GM23248 (cell line): ENCODE measurements at places on chromosomes 3 and 15. TPM values are rescaled to one million over a fixed set of nuclear protein-coding genes. Genes with fewer than 3 reads are reported as not detected.

DNA sequence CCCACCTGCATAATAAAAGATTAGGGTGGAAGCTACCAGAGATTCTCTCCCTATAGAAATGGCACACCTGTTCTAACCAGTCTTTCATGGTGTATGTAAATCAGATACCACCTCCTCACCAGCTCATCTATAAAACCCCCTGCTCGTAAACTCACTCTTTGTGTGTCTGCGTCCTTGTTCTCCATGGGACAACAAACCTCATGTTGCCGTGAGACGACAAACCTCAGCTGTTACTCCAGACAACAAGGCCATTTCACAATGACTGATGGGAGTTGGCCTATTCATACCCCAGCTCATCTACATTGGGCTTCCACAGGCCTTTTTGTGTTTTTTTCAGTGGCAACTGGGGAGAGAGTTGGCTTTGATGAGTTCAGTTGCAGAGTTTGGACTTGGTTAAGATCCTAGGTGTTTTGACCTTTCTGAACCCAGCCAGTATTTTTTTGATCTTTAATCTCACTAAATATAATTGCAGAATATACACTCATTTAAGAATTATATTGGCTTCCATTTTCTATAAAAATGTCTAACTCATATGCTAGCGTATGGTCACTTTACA is 96.6 kb upstream of the LRIG1 start:
- no peak for DNase-seq
- no peaks in the 10 kb centered on the region; the same call in 1 of the 2 replicates for H3K4me1 ChIP-seq
- 0 out of 2 replicates have a peak, but pooled peaks cover 2% of the 10 kb centered on the region for H3K27me3 ChIP-seq
- H3K36me3 ChIP-seq, result no peaks in the 10 kb centered on the region
- no peak overlapping the region for H3K27ac ChIP-seq

DNA sequence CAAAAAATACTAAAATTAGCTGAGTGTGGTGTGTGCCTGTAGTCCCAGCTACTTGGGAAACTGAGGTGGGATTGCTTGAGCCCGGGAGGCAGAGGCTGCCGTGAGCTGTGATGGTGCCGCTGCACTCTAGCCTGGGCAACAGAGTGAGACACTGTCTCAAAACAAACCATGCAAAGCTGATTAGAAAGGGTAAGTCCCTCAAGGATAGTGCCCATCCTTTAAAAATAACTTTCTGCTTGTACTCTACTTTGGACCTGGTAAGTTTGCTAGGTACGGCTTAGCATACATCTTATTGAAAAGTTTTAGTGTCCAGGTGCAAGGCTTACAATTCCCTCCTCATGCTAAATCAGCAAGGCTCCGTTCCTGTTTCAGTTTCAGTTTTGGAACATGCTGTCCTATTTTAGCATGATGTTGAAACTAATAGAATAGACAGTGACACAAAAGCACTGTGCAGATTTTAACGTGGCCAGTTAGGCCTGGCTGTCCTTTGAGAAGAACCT is 21.4 kb downstream of the FEM1B start:
- peaks cover 38% of the 10 kb centered on the region for H3K36me3 ChIP-seq
- H3K4me3 ChIP-seq, result peak overlapping the region; percentile 63
- peaks cover 22% of the 10 kb centered on the region for H3K4me1 ChIP-seq
- H3K27ac ChIP-seq, result peak overlapping the region; percentile 71

- H3K4me1 ChIP-seq, result peaks cover 47% of the 10 kb centered on the region
- peak overlapping the region; percentile 36 for H3K27ac ChIP-seq
- no peak overlapping the region for H3K4me3 ChIP-seq
- no peaks in the 10 kb centered on the region for H3K36me3 ChIP-seq
- no peaks in the 10 kb centered on the region for H3K27me3 ChIP-seq
Measured at GRCh38 chr15:39079296-39079847, 501.5 kb upstream of the THBS1 start.

DNA sequence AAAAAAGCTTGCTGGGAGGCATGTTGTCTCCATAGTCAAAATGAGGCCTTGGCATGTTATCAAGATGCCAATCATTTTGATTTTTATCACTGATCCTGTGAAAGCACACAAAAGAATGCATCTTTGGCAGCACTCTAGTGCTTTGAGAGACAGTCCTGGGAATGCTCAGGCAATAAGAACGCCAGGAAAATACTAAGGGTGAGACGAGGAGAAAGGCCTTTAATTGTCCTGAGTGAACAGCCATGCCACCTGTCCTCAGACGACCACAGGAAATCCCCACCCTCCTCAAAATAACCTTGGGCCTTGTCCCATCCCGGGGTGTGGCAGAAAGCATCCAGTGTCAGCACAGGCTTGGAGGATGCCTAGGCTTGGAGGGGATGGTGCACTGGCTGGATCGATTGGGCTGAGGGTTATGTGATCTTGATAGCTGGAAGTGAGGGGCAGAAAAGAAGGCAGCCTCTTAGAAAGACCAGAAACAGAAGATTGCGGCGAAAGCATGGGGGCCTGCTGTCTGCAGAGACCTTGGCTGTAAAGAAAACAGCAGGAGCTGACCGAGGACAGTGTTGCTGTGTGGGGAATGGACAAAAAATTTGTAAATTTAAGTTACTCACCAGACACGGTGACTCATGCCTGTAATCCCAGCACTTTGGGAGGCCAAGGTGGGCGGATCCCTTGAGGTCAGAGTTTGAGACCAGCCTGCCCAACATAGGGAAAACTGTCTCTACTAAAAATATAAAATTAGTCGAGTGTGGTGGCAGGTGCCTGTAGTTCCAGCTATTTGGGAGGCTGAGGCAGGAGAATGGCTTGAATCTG is 7.3 kb downstream of the TMEM158 start:
- peaks cover 18% of the 10 kb centered on the region for H3K4me1 ChIP-seq
- H3K27me3 ChIP-seq, result no peaks in the 10 kb centered on the region
- no peaks in the 10 kb centered on the region for H3K36me3 ChIP-seq
- peak; percentile 87 for DNase-seq
- H3K4me3 ChIP-seq, result peak overlapping the region; percentile 40

DNA sequence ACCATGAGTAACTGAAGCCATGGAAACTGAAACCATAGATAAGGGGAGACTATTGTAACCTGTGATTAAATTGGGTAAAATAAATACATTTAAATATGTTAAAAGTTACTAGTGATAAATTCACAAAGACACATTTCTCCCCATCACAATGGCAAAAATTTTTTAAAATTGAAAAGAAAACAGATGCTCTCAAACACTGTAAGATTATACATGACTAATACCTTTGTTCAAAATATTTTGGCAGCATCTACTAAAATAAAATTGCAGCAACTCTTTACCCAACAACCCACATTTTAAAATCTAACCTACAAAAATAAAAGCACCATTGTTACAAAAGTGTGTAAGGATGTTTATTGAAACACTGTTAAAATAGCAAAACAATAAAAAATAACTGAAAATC is 93.3 kb downstream of the CLASP2 start:
- H3K4me3 ChIP-seq, result no peak overlapping the region
- H3K27me3 ChIP-seq, result no peaks in the 10 kb centered on the region
- H3K4me1 ChIP-seq, result 0 out of 2 replicates have a peak, but pooled peaks cover 5% of the 10 kb centered on the region
- H3K27ac ChIP-seq, result no peak overlapping the region
- H3K36me3 ChIP-seq, result 0 out of 2 replicates have a peak, but pooled peaks cover 5% of the 10 kb centered on the region

DNA sequence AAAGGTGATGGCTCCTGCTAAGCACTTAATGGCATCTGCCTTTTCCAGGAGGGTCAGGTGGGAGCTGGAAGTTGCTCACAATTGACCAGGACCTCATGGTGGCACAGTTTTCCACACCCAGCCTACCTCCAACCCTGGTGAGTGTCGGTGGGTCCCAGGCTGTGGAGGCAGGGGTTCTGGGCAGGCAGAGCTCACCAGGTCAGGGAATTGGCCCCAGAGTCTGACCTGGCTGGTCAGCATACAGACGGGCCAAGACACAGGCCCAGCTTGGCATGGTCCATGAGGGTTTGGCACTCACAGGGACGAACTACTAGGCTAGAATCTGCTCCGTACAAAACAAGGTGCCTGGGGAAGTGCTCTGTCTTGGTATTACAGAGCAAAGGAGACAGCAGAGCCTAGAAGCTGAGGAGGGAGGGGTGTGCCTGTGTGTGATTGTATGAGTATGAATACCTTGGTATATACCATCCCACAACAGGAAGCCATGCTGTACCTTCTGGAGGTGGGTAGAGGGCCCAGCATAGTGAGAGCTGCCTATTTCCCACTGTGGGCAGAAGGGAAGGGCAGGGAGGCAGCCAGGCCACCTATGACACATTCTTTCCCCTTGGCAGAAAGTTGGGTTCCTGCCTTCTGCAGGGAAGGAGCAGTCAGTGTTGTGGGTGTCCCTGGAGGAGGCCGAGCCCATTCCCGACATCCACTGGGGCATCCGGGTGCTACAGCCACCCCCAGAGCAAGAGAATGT is 6.5 kb downstream of the APEH start:
- H3K36me3 ChIP-seq, result 0 out of 2 replicates have a peak, but pooled peaks cover 4% of the 10 kb centered on the region
- H3K4me1 ChIP-seq, result no peaks in the 10 kb centered on the region
- no peak overlapping the region for H3K27ac ChIP-seq
- DNase-seq, result peak; percentile 38
- H3K27me3 ChIP-seq, result no peaks in the 10 kb centered on the region
- H3K4me3 ChIP-seq, result no peak overlapping the region

The MORC1 gene
- not detected in 2 replicates for total RNA-seq

The AMT gene
- total RNA-seq, result 1.6 and 5.8 TPM in 2 replicates

The KCTD6 gene
- total RNA-seq, result 12.3 and 13.7 TPM in 2 replicates
